ENCODE measurements at places on chromosomes 13 and 19. TPM values are rescaled to one million over a fixed set of nuclear protein-coding genes. Genes with fewer than 3 reads are reported as not detected.

The ZSWIM4 gene
- total RNA-seq, result 3.1 TPM

The AZU1 gene
- total RNA-seq, result not detected

The DUXA gene
- not detected for total RNA-seq

The TRPC4 gene
- not detected for total RNA-seq

The ZNF266 gene
- 11.6 TPM for total RNA-seq

The ADAT3 gene
- 2.7 TPM for total RNA-seq

The PLVAP gene
- total RNA-seq, result not detected

The CRX gene
- total RNA-seq, result not detected

The SPATA13 gene
- total RNA-seq, result 13.6 TPM

The CYP2A6 gene
- total RNA-seq, result 0.22 TPM

The FOXA3 gene
- total RNA-seq, result under 0.01 TPM
